Astrocyte (in vitro differentiated cells and primary cell): ENCODE measurements at places on chromosomes 7 and 10. TPM values are rescaled to one million over a fixed set of nuclear protein-coding genes. Genes with fewer than 3 reads are reported as not detected.

DNA sequence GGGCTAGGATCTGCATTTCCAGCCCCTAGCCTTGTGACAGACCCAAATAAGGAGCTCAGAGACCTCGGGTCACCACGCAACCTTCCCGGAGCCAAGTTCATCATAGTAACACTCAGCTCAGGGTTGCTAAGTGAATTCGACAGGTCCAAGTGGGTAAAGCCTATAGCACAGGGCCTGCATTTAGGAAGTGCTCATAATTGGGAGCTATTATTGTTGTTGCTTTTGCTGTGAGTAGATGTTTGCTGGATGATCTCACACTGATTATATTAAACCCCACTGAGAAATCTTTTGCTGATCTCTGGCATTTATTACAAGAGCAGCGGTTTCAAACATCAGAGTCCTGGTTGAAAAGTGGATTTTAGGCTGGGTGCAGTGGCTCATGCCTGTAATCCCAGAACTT, 20.3 kb upstream of the SAR1A start:
- H3K4me1 ChIP-seq: peaks cover 13% of the 10 kb centered on the region
- no peaks in the 10 kb centered on the region for H3K27me3 ChIP-seq
- no peaks in the 10 kb centered on the region for H3K36me3 ChIP-seq
- no peak overlapping the region for H3K27ac ChIP-seq
- DNase-seq: no peak

DNA sequence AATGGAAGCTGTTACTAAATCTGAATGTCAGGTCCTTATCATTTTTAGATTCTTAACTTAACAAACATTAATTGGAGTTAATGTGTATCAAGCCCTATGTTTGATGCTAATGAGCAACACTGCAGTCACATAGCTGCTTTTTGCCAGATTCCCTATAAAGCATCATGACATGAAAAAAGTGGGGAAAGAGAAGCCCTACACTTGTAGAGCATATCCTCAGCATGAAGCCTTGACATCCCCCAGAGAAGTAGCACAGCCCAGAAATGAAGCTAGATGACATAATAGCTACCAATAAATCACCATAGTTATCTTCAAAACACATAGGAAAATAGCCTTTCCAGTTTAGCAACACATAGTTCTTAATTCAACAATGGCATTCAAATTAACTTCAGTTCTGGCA, 49.2 kb upstream of the CDK1 start:
- H3K27me3 ChIP-seq: peaks cover 22% of the 10 kb centered on the region
- no peak for DNase-seq
- H3K4me1 ChIP-seq: peaks cover 4% of the 10 kb centered on the region
- no peak overlapping the region for H3K4me3 ChIP-seq

- H3K27me3 ChIP-seq: no peaks in the 10 kb centered on the region
- no peak overlapping the region for H3K4me3 ChIP-seq
- no peak for DNase-seq
- H3K27ac ChIP-seq: peak overlapping the region; percentile 6
Measured at GRCh38 chr10:29688230-29688661, 53.5 kb upstream of the SVIL start.

DNA sequence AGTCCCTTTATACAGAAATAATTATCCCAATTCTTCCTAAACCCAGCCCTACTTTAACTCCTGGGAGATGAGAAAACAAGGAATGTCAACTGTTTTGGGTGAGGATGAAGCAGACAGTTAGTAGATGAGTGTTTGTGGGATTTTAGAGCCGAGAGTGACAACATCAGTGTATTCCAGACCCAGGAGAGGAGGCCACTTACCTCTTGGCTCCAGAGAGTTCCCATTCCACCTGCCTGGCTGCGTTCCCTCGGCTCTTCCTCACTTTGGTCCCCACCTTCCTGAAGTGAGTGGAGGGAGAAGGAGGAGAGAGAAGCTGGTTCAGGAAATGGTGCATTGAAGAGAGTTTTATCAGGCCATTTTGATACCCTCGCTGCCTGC, 579 bp downstream of the KEL start:
- no peaks in the 10 kb centered on the region for H3K36me3 ChIP-seq
- peaks cover 4% of the 10 kb centered on the region for H3K27me3 ChIP-seq
- no peaks in the 10 kb centered on the region for H3K4me1 ChIP-seq
- no peak for DNase-seq

AEBP1 gene
- total RNA-seq: 65.0 and 102 TPM in 2 replicates

DNA sequence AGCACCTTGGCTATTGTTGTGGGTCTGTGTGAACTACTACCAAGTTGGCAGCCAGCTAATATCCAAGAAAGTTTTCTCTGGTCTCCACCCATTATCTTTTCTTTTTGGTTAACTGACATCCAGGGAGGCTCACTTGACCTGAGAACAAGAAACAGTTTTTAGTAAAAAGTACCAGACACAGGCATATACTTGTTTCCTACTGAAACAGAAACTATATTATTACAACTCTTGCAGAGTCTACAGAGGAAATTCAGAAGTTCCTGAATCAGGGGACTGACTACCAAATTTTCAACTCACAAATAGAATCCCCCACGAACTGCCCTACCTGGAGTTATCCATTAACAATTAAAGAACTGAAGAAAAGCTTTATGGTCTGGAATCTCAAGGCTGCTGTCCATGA, 168.9 kb downstream of the KCND2 start:
- no peak for DNase-seq
- no peak overlapping the region for H3K4me3 ChIP-seq
- H3K4me1 ChIP-seq: no peaks in the 10 kb centered on the region

ADCY1 gene
- total RNA-seq: 1.2 and 1.6 TPM in 2 replicates

- H3K36me3 ChIP-seq: no peaks in the 10 kb centered on the region
- H3K4me3 ChIP-seq: no peak overlapping the region
- DNase-seq: no peak
- no peaks in the 10 kb centered on the region for H3K27me3 ChIP-seq
Measured at GRCh38 chr10:123936426-123936825, 44.8 kb upstream of the CPXM2 start.

SLC26A4 gene
- 0.57 and 0.91 TPM in 2 replicates for total RNA-seq

GRCh38 chr10:14556285-14556956, 218.3 kb downstream of the FAM107B start:
- no peak overlapping the region for H3K4me3 ChIP-seq
- DNase-seq: no peak
- no peaks in the 10 kb centered on the region for H3K27me3 ChIP-seq
- peaks cover 15% of the 10 kb centered on the region for H3K4me1 ChIP-seq
- H3K36me3 ChIP-seq: no peaks in the 10 kb centered on the region
- H3K27ac ChIP-seq: no peak overlapping the region

DNA sequence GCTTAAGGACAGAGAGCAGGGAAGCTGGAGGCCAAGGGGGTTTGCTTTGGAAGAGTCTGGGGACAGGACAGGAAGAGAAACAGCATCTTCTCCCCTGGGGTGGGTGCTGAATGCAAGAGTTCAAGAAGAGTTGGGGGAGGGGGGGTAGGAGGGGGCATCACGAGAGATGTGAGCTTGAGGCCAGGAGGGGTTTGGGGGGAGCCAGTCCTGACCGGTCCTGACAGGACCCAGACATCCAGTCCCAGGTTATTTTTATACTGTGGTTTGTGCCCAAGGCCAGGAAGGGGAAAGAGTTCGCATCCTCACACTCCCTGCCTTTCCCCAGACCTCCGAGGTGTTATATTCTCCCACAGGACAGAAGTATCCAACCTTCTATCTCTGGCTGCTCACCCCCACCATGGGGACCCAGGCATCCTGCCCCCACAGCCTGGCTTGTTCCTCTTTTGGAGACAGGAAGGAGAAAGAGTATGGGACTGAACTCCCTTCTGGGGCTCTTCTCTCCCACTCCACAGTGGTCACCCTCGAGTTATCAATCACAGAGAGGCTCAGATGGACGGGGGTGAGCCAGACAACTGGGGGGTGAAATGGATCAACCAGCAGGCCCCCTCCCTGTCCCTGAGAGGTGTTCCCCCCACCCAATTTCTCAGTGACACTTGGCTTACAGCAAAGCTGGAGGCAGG, 2.8 kb downstream of the TSC22D4 start:
- no peak overlapping the region for H3K4me3 ChIP-seq
- H3K36me3 ChIP-seq: no peaks in the 10 kb centered on the region
- H3K4me1 ChIP-seq: peaks cover 14% of the 10 kb centered on the region
- no peaks in the 10 kb centered on the region for H3K27me3 ChIP-seq
- DNase-seq: no peak

GSTK1 gene
- 97.5 and 102 TPM in 2 replicates for total RNA-seq

DNA sequence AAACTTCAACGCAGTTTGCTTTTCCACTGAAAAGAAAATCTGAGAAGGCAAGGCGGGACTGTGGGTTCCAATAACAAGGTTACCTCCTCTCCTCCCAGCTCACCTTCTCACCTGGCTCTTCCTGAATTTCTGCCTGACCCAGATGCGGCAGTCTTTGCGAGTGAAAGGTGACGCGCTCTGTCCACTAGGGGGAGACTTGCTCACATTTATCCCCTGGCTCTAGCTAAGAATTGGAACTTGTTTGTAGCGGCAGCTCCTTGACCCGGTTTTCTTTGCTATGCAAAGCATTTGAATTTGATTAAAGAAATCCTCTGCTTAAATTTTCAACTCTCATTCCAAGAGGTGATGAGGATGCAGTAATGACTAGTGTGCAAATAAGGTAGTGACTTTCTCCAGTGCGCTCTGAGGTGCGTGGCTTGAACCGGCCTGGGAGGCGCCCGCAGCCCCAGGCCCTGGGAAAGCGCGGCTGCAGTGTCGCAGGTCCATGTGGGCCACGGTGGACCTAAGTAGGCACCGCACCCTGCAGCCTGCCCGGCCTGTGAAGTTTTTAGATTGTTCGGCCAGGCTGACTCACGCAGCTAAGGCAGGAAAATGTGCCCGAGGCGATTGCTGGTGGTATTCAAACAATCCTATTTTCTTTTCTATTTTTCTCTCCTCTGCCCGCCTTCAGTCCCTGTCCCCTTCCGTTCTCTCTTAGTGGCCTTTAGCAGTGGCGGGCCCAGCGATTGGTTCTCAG, 336.9 kb upstream of the NPSR1 start:
- H3K27ac ChIP-seq: no peak overlapping the region
- H3K4me1 ChIP-seq: no peaks in the 10 kb centered on the region
- H3K27me3 ChIP-seq: no peaks in the 10 kb centered on the region

- H3K36me3 ChIP-seq: no peaks in the 10 kb centered on the region
- H3K4me3 ChIP-seq: no peak overlapping the region
- no peaks in the 10 kb centered on the region for H3K27me3 ChIP-seq
- H3K27ac ChIP-seq: no peak overlapping the region
- no peak for DNase-seq
- no peaks in the 10 kb centered on the region for H3K4me1 ChIP-seq
Measured at GRCh38 chr7:15932318-15932717, 245.8 kb upstream of the MEOX2 start.

- no peak for DNase-seq
- no peak overlapping the region for H3K4me3 ChIP-seq
- H3K27me3 ChIP-seq: no peaks in the 10 kb centered on the region
- no peaks in the 10 kb centered on the region for H3K36me3 ChIP-seq
Measured at GRCh38 chr7:68414631-68415425, 1183.4 kb upstream of the AUTS2 start.

GRCh38 chr7:145252031-145252430, 416.2 kb upstream of the TPK1 start:
- no peaks in the 10 kb centered on the region for H3K27me3 ChIP-seq
- H3K4me3 ChIP-seq: no peak overlapping the region
- no peak for DNase-seq
- H3K27ac ChIP-seq: no peak overlapping the region
- no peaks in the 10 kb centered on the region for H3K36me3 ChIP-seq

DNA sequence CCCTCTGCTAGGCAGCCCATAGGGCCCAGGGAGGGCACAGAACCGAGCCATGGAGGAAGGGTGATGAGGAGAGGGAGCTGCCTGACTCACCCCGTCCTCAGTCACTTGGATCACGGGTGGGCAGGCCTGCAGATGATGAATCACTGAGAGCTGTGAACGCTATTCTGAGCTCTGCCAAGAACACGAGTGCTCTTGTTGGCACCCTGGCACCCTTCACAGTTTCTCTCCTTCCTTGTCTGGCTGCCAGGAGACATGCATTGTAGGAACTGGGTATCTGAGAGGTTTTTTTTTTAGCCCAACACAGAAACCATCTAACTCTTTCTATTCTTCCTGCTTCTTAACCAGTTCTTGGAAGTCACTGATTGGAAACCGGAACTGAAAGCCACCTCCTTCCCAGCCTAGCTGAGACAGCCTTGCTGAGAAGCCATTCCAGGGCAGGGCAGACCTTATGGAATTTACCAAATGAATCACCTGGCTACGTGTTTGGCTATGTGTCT, 82.1 kb downstream of the SLC37A3 start:
- H3K36me3 ChIP-seq: no peaks in the 10 kb centered on the region
- H3K4me1 ChIP-seq: peaks cover 13% of the 10 kb centered on the region
- peak; percentile 78 for DNase-seq
- peak overlapping the region; percentile 11 for H3K4me3 ChIP-seq
- H3K27ac ChIP-seq: peak overlapping the region; percentile 53
- no peaks in the 10 kb centered on the region for H3K27me3 ChIP-seq

GRCh38 chr7:152459724-152460251, 24.0 kb upstream of the KMT2C start:
- no peaks in the 10 kb centered on the region for H3K27me3 ChIP-seq
- H3K4me3 ChIP-seq: no peak overlapping the region
- no peaks in the 10 kb centered on the region for H3K4me1 ChIP-seq
- no peak for DNase-seq

DNA sequence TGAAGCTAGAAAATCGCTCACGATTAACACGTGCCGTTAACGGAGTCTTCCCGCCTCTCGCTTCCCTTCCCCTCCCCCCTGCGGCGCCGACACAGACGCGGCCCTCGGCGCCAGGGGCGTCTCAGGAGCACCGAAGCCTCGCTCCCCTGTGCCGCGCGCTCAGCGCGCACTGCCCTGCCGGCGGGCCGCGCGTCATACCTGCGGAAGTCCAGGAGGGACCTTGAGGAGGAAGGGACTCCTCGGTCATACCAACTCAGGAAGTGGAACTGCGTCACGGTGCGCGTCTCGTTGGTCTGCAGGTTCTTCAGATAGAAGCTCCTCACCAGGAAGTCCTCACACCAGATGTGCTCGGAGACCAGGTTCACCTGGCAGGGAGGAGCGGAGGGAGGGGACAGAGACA, 239.6 kb downstream of the DNAJB6 start:
- H3K4me3 ChIP-seq: no peak overlapping the region
- H3K4me1 ChIP-seq: no peaks in the 10 kb centered on the region
- no peaks in the 10 kb centered on the region for H3K27me3 ChIP-seq
- no peaks in the 10 kb centered on the region for H3K36me3 ChIP-seq

NKX6-2 gene
- not detected in 2 replicates for total RNA-seq

DNA sequence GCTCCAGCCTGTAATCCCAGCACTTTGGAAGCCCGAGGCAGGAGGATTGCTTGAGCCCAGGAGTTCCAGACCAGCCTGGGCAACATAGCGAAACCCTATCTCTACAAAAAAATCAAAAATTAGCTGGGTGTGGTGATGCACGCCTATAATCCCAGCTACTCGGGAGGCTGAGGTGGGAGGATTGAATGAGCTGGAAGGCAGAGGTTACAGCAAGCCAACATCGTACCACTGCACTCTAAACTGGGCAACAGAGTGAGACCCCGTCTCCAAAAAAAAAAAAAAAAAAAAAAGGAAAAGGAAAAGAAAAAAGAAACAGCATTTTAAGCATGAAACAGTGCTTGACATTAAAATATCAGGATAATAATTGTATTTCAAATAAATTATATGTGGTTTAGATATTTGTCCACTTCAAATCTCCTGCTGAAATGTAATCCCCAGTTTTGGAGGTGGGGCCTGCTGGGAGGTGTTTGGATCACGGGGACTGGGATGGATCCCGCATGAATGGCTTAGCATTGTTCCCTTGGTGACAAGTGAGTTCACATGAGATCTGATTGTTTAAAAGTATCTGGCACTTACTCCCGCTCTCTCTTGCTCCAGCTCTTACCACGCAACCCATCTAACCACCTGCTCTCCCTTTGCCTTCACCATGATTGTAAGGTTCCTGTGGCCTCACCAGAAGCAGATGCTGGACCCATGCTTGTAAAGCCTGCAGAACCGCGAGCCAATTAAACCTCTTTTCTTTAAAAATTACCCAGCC, 103.4 kb downstream of the SRPK2 start:
- no peaks in the 10 kb centered on the region for H3K27me3 ChIP-seq
- H3K27ac ChIP-seq: no peak overlapping the region
- no peaks in the 10 kb centered on the region for H3K36me3 ChIP-seq
- no peak overlapping the region for H3K4me3 ChIP-seq
- no peak for DNase-seq
